ENCODE measurements at places on chromosomes 7 and 10.

DNA sequence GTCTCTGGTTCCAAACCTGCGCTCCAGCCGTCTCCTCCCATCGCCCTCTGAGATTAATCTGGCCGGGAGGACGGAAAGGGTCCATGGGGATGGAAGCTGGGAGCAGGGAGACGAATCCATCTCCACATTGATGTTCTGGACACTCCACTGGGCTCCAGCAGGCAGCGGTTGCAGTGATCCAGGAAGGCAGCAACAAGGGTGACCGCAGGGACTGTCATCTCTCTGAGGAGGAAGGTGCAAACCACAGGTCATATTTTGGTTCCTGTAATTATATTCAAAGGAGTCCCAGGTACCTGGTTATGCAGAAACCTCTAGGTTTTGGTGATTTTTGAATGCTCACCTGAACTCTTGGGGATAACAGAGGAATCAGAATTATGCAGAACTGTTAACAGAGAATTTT is 54.8 kb downstream of the EVX1 start:
- peak; percentile 46 for DNase-seq

GRCh38 chr10:4205113-4205512 is 420.1 kb upstream of the KLF6 start:
- DNase-seq = no peak

- no peak for DNase-seq
These were observed 10.3 kb downstream of the BAMBI start for GRCh38 chr10:28687683-28688001.

- DNase-seq = no peak
These were observed 7.2 kb downstream of the CPXM2 start for GRCh38 chr10:123884351-123884906.
